ENCODE measurements at places on chromosomes 1 and 21.

GRCh38 chr1:148435406-148435805 lies 47.7 kb downstream of the PPIAL4G start:
- no peak for DNase-seq

GRCh38 chr1:77590651-77591050 lies 91.8 kb downstream of the ZZZ3 start:
- DNase-seq = peak; percentile 50

- DNase-seq = peak; percentile 50
These were observed 7.1 kb downstream of the PHLDA3 start for GRCh38 chr1:201461645-201462441.

DNA sequence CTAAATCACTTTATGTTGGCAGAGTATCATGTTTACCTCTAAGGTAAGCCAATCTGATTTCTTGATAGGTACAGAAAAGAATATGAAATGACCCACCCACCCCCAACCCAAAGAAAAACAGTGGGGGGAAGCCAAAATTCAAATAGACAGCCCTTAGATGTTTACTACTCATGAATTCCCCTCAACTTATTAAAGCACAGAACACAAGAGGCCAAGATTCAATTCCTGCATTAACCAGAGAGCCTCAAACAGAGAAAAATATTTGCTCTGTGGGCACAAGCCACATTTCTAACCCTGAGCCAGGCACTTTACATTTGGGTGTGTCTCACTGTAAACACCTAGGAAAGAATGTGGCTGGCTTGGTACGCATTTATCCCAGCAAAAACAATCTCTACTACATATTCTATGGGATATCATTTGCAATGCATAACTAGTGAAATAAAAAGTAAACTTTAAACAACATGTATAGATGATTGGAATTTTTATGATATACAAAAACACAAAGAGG lies 84.3 kb downstream of the PTPN14 start:
- no peak for DNase-seq

- no peak for DNase-seq
These were observed 78.6 kb upstream of the PBX1 start for GRCh38 chr1:164480285-164480907.

DNA sequence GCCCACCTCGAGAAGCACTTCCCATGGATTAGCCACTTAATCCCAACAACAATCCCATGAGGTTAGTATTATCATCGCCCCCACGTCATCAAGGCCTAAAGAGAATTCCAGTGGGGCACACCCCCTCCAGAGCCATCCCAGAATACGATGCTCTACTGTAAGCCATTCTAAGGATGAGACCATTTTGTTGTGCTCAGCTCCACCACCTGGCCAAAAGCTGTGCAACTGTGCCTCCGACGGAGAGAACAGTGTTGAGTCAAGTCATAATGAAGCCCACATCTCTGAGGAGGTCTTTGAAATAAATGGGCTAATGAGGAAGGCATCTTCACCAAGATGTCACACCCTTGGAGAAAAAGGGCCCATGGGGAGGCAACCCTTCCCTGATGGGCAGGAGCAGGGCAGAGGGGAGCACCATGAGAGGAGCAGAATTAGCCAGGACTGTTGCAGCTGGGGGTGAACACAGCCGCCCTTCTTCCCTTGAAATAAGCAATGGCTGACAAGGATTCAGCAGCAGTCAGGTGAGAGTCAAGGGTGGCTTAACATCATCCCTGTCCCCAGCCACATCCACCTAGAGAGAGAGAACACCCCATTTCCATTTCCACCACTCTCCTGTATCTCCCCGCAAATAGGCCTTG lies 14.6 kb downstream of the SYF2 start:
- DNase-seq = no peak

- DNase-seq = no peak
These were observed 369.1 kb downstream of the RGS7 start for GRCh38 chr1:240987928-240988327.

GRCh38 chr1:17045634-17046333 lies 8.0 kb downstream of the SDHB start:
- DNase-seq = no peak

GRCh38 chr1:156394835-156395461 lies 25.9 kb downstream of the RHBG start:
- peak; percentile 63 for DNase-seq

GRCh38 chr1:64215576-64215975 lies 12.2 kb downstream of the UBE2U start:
- no peak for DNase-seq

- no peak for DNase-seq
These were observed 93.1 kb upstream of the RUNX1 start for GRCh38 chr21:35142036-35142815.

DNA sequence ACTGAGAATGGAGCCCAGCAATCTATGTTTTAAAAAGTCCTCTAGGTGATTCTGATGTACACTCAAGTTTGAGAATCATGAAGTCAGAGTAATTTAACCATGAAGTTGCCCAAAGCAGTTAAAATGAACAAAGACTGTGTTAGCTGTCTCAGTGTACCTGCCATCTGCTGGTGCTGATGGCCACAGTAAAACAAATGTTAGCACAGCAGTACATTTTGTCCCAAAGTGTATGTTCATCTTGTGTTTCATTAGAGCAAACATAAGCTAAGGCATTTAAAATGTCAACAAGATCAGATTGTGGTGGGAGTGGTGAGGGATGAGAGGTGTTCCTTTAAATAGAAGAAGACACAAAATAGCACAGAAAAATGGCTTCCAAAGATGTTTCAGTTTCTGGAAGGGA lies 31.1 kb downstream of the FYB2 start:
- DNase-seq = no peak

DNA sequence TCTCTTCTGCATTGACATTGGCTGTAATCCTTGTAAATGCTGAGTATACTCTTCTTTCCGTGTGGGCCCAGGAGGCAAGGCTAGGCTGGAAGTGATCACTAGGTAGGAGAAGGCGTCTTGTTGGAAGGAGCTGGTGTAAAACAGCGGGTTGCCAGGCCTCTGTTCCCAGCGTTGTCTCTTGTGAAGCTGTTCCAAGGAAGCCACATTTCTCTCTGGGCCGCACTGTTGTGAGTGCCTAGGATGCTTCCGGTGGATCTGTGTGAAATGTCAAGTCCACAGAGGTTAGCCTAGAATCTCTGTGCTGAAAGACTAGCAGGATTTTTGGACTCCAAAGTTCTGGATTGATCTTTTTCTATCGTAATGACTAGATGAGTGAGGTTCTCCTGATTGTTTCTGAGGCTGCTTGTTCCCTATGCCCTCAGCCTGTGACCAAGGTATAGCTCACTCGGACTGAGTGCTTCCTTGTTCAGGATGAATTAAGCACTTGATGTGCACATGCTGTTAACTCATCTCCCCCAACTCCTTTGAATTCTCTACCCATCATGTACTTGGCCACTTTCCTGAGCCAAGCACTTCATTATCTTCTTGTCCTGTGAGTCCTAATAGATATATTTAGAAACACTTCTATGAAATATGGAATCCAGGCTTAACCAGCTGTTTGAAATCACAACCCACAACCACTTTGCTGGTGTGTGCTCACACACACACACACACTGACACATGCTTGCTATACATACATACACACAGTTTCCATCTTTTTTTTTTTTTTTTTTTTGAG lies 63.3 kb downstream of the PBX1 start:
- no peak for DNase-seq

GRCh38 chr1:72432645-72433267 lies 150.4 kb upstream of the NEGR1 start:
- DNase-seq = no peak

GRCh38 chr1:93828367-93828755 lies 50.6 kb downstream of the DNTTIP2 start:
- DNase-seq = no peak

GRCh38 chr1:40224040-40224439 lies 23.7 kb upstream of the TMCO2 start:
- DNase-seq = no peak

GRCh38 chr1:229862017-229862774 lies 204.8 kb upstream of the GALNT2 start:
- no peak for DNase-seq

DNA sequence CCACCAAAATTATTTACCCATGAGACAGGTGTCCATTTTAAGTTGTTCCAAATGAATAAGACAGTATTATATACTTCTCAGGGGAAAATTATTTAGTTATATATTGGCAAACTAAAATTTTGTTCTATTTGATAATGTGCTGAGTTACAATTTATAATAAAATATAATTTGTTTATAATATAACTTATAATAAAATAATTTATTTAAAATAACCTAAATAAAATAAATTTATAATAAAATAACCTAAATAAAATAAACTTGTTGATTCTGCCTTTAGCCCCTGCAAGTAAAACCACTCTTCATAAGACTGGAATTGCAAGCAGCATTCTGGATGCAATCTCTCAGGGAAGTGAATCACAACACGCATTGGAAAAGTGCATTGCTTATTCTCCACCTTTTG lies 69.6 kb downstream of the RAVER2 start:
- DNase-seq = no peak

DNA sequence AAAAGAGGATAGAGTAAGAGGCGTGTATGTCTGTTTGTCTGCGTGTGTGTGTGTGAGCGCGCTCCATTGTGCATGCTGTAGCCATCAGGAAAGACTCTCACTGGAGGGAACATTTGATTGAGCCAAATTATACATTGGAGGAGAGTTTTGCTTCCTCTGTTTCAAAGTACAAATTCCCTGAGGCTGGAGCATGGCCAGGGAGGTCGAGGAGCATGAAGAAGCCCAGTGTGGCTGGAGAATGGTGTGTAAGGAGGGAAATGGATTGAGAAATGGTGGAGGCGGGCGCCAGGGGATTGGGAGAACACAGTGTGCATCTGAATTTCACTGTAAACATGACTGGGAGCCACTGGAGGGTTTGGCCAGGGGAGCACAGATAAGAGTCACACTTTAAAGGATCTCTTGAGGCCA lies 22.1 kb upstream of the EFNA1 start:
- DNase-seq = peak; percentile 36

DNA sequence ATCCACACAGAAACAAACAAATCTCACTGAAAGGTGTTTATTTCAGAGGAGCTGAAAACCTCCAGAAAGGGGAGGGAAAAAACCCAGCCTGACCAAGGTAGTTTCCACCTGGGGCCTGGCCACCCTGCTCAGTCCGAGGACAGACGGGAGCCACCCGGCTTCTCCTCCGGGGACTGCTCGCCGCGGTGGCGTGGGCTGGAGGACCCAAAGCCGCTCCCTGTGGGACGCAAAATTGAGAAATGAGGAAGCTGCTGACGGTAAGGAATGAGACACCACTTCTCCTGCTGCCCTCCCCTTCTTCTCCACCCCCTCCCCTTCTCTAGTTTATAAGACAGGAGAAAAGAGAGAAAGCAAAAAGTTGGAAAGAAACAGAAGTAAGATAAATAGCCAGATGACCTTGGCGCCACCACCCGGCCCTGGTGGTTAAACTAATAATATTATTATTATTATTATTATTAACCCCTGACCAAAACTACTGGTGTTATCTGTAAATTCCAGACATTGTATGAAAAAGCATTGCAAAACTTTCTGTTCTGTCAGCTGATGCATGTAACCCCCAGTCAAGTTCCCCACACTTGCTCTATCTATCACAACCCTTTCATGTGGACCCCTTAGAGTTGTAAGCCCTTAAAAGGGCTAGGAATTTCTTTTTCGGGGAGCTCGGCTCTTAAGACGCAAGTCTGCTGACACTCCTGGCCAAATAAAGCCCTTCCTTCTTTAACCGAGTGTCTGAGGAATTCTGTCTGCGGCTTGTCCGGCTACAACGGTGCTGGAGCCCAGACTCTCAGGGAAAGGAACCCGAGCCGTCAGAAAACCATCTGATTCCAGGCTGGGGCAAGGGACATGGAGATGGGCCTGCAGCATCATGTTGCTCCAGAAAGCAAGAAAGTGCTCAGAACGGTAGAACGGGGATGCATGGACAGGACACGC lies 12.5 kb downstream of the ITGB2 start:
- peak; percentile 96 for DNase-seq

DNA sequence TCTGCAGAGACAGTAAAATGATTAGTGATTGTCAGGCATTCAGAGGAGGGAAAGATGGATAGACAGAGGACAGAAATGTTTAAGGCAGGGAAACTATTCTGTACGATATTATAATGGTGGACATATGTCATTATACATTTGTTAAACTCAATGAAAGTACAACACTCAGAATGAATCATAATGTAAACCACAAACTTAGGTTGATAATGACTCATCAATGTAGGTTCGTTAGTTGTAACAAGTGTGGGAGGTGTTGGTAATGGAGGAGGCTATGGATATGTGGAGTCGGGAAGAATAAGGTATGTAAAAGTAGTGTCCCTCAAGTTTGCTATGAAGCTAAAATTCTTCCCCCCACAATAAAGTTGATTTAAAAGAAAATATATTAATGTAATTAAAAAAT lies 455.0 kb downstream of the BRINP3 start:
- no peak for DNase-seq

DNA sequence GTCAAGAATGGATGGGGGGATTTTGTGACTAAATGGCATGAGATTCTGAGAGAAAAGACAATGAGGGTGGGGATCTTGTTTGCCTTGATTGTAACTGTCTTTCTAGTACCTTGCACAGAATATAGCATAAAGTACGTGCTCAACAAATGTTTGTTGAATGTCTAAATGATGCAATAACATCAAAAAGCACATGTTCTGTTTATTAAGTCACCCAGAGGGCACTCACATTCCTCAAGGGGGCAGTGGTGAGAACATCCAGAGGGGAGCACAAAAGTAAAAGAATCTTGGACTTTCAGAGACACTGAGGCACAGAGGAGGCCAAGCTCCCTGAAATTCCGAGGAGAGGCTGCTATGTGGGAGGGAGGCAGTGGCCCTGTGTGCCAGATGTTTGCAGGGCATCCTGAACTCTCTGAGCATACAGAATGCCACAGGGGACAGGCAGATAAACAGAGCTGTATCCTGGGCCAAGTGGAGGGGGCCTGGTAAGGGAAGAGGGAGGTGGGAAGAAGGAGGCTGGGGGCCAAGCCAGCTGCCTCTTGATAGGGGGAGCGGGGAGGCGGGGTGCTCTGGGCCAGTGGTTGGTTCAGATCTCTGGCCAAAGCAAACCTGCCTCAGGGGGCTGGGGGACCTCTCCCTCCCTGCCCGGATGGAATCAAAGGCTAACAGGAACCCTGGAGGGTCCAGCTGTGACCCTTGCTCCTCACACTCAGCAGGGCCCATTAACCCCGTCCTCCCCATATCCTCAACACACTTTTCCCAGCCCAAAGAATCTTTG lies 6.5 kb upstream of the ATP1A2 start:
- peak; percentile 69 for DNase-seq

DNA sequence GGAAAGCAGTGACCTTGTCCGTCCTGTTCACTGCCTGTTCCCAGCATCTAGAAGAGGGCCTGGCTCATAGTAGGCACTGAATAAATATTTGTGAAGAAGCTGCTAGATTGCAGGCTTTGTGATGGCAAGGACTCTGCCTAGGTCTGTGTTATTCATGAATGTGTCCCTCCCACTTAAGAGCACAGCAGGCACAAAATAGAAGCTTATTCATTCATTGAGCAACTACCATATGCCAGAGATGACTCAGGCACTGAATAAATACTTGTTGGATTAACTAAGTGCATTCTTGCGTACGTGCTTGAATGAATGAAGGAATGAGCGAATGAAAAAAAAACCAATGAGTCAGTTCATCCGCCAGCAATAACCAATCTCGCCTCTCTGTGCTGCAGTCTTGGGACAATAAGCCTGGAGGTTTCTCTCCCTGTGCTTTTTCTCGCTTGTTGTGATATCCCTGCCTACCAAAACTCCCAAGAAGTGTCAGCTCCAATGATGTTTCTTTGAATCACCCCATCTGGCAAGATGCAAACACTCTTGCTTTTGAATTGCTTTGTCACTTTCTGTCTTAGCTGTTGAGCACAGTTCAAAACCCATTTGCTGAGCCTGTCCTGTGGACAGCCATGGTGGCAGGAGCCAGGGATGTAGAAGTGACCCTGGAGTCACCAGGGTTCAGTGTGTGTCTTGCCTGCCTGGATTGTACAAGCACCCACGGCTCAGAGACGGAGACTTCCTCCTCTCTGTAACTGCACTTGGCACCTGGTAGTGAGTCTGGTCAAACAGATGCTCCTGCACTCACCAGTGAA lies 143.9 kb downstream of the KAZN start:
- DNase-seq = peak; percentile 92

All from suppressor macrophage (primary cell).